ENCODE measurements at places on chromosomes 4 and X.

DNA sequence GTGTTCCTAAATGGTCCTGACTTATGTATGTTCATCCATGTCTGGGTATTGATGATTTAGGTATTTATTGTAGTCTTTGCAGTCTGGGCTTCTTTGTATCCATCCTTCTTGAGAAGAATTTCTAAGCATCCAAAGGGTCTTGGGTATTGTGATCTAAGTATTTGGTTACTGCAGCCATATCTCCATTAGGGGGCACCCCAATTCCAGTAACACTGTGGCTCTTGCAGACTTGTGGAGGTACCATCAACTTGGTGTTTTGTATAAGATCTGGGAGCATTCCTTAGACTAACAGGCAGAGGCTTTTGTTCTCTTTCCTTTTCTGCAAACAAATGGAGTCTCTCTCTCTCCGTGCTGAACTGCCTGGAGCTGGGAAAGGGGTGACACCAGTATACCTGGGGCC is 113.7 kb upstream of the NEXMIF start:
- DNase-seq = no peak

- no peak for DNase-seq
Measured at GRCh38 chrX:79367907-79368306, 773 bp upstream of the ITM2A start.

DNA sequence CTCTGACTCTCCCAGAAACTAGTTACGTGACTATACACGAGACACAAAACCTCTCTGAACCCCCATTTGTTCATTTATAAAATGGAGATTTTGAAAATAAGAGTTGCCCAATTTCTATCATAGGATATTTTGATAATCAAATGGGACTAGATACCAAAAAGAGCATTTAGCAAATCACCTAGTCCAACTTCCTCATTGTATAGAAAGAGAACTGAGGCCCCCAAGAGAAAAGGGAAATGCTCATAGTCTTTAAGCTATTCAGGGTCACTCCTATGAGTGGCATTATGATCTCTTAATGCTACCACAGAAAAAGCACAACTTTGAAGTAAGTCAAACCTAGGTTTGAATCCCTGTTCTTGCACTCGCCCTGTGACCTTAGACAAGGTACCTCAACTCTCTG is 62.7 kb downstream of the BMP15 start:
- peak; percentile 9 for DNase-seq

GRCh38 chrX:47481160-47481559 is 1.9 kb downstream of the ZNF41 start:
- DNase-seq = no peak

DNA sequence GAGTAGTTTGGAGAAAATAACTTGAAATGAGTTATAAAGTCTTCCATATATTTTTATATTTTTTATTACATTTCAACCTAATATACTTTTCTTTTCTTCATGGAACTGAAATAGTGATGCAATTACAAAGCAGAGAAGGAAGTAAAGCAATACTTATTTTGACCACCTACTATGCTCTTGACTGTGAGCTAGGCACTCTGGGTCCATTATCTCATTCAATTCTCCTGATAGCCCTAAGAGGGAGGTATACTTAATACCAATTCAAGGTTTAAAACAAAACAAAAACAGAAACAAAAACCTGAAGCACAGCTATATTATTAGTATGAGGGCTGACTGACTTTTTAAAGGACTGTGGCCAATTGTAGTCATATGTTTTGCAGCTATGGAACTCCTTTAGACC is 193.5 kb downstream of the MAD2L1 start:
- no peak for DNase-seq

DNA sequence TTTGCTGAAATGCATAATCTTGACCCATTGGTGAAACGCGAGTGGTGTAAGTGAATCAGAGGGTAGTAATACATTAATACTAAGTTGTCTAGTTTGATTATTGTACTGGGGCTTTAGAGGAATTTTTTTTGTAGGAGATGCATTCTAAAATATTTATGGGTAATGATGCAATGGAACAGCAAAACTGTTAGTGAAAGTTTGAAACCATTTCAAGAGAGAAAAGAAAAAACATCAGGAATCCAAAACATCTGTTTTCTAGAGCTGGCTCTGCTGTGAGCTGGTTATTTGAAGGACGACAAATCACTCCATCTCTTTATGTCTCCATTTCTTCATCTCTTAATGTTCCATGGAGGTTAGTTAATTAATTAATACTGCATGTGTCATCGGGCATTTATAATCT is 351.9 kb upstream of the FAT1 start:
- no peak for DNase-seq

DNA sequence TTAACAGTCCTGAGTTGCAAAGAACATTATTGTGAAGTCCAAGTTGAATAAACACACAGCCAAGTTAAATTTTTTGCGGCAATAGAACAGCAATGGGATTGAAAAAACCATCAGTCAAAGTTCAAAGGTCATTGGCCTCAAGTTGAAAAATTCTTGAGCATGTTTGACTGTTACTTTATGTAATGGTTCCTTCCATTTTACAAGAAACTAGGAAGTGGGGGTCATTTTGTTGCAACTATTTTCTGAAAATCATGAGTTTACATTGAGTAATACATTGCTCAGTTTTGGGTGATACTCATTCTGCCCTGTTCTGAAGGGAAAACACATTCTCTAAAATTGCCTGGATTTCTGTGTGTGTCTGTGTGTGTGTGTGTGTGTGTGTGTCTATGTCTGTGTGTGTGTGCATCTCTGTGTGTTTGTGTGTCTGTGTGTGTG is 5.2 kb upstream of the IRF2 start:
- peak; percentile 77 for DNase-seq

- no peak for DNase-seq
Measured at GRCh38 chr4:33058998-33059397, 2338.8 kb downstream of the PCDH7 start.

DNA sequence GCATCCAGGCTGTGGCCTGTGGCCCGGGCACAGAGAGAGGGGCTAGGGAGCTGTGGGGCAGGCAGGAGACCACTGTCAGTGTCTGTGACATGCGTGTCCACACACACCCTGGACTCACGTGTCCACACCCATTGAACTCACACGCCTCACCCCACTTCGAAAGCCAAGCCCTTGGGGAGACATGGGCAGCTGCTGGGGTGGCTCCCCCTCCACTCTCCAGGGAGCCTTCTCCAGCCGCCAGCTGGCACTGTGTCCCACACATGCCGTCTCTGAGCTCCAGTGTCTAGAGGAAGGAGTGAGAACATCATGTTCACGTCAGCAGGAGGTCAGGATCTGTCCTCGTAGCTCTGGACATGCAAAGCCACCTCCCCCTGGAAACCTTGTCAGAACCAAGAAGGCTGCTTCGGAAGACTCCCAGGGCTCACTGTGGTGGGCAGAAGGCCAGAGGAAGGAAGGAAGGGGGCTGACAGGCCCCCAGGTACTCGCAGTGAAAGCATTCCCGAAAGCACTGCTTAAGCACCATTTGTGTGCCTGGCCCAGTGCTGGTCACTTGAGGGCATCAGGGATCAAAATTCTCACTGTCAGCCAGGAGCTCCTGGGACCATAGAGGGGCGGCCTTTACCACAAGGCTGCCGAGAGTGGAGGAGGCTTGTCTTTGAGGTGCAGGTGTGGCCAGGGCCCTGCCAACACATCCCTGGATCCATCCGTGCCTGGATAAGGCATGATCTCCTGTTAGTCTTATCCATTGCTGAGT is 61.4 kb downstream of the HTRA3 start:
- no peak for DNase-seq

DNA sequence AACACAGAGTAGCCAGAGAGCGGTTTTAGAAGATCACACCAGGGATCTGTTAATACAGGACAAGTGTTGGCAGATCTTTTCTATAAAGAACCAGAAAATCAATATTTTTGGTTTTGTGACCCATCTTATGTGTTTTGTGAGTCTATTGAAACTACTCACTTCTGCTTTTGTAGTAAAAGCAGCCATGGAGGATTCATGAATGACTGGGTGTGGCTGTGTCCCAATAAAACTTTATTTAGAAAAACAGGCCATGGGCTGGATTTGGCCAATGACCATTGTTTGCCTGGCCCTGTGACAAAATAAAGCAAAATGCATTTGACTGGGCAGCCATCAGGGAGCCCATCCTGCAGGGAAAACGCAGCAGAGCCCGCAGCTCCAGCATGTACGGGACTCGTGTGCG is 99.9 kb upstream of the ADRA2C start:
- DNase-seq = no peak

GRCh38 chr4:88697588-88698329 is at the start of gene NAP1L5:
TSS of gene NAP1L5 (minus strand) at chr4:88697829. CDS start at chr4:88697754, 75 bp downstream.
- peak; percentile 46 for DNase-seq

DNA sequence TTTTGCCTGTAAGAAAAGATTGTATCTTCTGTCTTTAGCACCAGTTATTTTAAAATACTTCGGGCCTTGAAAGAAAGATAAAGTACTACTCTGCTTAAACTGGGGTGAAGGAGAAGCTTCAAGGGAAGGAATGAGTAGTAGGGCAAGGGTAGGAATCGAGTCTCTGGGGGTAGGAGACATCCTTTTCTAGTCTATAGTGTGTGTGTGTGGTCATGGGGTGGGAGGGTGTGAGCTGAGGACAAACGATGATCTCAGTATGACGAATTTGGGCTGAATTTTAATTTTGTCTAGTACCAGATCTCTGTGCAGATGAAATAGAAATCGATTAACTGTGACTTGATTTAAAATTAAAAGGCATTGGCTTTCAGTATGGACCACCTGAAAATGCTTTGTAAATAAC is 3.3 kb upstream of the MYOZ2 start:
- no peak for DNase-seq

GRCh38 chr4:108559911-108560310 is 60.5 kb upstream of the RPL34 start:
- DNase-seq = no peak

- DNase-seq = no peak
Measured at GRCh38 chr4:139547979-139548378, 8.0 kb downstream of the SETD7 start.

- peak; percentile 32 for DNase-seq
Measured at GRCh38 chr4:138299881-138300280, 57.7 kb upstream of the SLC7A11 start.

GRCh38 chr4:105387466-105387865 is 86.4 kb downstream of the PPA2 start:
- DNase-seq = no peak

GRCh38 chr4:153747406-153747955 is 12.3 kb downstream of the RNF175 start:
- peak; percentile 50 for DNase-seq

DNA sequence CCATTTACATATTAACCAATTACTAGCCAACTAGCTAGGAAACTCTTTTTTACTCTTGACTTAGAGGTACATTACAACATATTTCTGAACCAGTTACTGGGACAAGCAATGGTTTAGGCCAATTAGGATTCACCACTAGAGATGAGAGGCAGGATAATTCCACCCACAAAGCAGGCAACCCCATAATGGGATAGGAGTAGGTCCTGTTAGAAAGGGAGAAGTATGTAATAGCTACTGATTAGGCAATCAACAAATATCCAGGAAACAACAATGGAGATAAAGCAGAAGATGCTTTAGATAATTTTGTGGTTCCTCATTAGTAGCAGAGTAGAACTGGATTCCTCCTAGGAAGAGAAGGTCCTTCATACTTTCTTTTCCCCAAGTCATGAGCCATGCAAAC is 173.8 kb upstream of the GLRA2 start:
- peak; percentile 2 for DNase-seq

DNA sequence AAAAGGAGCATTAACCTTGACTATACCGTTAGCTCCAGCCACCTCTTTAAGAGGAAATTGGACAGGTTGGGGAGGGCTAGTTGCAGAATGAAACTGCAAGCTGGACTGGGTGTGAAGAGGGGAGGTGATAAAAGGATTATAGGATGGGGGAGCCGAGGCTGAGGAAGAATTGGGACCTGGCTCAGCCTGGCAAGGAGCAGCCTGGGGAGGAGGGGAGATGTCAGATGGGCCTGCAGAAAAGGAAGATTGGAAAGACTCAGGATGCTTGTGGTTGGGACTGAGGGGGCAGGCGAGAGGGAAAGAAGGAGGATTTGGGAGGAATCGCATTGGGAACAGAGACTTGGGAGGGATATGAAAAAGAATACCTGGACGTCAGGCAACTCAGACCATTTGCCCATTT is 351.7 kb downstream of the PPP3CA start:
- DNase-seq = no peak

GRCh38 chr4:63670735-63671134 is 738.5 kb downstream of the TECRL start:
- no peak for DNase-seq

- DNase-seq = no peak
Measured at GRCh38 chrX:94524867-94525266, 850.9 kb downstream of the FAM133A start.

DNA sequence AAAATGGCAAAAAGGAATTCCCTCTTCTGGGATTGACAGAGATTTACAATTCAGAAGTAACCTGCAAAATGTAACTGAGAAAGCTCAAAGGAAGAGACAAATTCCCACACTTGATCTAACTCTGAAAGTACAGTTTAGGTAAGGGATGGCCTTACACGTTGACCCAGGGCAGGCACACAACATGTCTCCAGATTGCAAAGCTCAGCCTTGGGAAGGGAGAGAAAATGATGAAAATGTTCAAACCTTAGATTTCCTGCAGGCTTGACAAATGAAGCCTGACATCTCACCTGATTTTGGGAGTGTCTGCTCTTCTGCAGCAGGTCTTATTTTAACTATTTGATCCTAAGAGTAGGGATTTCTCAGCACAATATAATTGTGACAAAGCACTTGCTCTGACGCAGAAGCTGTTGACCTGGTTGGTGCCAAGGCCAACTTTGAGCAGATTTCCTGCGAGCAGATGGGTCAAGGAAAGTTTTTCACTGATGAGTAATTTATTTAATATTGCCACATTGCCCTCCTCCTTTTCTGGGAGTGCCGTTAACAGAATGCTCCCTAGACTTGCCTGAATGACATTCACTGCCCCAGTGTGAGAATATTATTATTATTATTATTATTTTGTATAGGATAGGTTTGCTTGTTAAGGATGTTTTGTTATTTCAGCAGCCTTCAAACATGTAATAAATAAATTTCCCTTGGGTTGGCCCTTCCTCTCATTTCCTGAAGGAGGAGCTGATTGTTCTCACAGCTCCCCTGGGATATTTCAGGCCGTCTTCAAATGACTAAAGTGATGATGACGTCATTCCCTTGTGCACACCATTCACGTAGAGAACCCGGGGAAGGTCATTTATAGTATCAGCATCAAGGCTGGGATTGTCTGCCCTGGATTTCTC is 157.1 kb downstream of the VEGFC start:
- DNase-seq = no peak

DNA sequence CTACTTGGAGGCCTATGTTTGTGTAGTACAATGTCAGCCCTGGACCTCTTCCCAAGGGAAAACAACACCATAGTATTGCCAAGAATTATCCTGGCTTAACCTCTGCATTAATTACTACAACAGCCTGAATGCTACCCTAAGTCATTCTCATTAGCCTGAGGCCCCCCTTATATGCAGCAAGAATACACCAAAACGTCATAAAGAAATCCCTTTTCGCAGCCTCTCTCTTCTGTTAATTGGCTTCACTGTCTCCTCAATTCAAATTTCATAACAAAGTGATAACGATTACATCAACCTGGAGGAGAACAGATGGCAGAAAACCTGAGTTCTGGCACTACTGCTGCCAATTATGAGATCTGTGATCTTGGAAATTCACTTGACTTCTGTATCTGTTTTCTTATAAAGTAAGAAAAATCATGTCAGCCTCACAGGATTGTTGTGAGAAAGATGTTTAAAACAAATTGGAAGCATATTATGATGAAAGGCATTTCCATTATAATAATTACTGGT is 1663.1 kb downstream of the STIM2 start:
- no peak for DNase-seq
